ENCODE measurements at places on chromosomes 4 and X.
A peak's percentile ranks its signal among the peaks of the same experiment; 100 is the strongest.

DNA sequence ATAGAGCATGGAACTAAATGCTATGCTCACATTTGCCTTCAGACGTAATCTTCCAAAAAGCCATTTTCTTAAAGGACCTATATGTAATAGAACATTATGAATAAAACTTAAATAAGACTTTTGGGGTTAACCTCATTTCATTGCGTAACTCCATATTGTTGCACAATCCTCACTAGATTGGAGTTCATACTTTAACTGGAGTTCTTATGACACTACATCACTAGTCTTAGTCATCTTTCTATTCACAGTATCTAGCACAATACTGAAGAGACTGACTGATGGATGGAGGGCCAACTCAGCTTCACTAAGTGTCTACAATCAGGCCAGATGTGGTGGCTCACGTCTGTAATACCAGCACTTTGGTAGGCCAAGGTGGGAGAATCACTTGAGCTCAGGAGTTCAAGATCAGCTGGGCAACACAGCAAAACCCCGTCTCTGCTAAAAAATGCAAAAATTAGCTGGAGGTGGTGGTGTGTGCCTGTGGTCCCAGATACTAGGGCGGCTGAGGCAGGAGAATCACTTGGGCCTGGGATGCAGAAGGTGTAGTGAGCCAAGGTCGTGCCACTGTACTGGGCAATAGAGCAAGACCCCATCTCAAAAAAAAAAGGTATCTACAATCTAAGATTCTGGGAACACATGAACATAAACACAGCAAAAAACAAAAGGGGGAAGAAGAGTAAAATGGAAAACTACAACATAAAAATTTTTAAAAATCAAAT, 80.8 kb upstream of the MAB21L2 start:
- no peak for DNase-seq

GRCh38 chrX:110161361-110161686, 156.6 kb downstream of the AMMECR1 start:
- DNase-seq = no peak

DNA sequence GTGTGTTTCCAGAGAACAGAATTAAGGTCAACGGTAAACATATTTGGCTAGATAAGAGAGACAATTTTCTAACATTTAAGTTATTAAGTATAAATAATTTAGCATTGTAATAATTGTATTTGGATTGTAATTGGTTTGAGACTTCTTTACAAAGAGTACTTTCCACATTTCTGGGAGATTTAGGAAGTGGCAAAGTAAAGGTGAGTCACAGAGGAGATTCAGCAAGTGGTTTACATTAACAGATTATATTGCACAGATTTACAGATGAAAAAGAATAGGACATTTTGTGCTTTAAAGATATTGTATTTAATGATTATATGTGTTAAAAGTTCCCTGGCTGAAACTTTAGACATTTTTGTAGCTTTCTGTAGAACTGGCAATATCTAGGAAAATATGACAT, 584.4 kb upstream of the AADAT start:
- DNase-seq = no peak

DNA sequence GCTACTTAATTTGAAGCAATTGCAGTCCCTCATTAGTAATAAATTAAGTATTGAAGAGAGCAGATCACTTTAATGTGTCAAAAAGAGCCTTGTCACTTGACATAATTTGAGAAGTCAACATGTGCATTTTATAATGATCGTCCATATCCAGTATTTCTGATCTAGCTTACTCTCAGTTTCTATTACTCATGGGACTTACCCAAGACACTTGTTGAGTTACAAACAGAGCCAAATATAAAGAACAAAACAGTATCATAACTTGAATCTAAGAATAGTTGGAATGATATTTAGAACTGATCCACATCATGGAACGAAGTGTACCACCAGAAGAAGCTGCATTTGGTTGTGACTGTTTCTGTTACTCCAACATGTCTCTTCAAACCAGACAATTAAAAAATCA, 54.7 kb downstream of the SLITRK4 start:
- DNase-seq = no peak

GRCh38 chrX:97682991-97683840, 799.5 kb downstream of the RPA4 start:
- DNase-seq = no peak

DNA sequence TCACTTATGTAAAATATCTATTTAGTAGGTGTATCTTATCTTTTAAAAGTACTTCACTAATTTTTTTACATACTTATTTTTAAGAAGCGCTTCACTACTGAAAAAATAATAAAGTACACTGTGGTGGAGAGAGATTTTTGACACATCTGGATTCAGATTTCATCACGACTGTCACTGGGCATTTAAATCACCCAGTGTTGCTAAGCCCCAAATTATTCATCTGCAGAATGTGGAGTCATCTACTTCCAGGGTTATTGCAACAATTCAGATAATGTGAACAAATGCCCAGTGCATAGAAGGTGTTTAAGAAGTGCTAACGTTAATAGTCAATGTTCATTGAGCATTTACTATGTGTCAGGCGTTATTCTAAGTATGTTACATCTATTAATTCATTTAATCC, 41.8 kb downstream of the AASDH start:
- DNase-seq = no peak

DNA sequence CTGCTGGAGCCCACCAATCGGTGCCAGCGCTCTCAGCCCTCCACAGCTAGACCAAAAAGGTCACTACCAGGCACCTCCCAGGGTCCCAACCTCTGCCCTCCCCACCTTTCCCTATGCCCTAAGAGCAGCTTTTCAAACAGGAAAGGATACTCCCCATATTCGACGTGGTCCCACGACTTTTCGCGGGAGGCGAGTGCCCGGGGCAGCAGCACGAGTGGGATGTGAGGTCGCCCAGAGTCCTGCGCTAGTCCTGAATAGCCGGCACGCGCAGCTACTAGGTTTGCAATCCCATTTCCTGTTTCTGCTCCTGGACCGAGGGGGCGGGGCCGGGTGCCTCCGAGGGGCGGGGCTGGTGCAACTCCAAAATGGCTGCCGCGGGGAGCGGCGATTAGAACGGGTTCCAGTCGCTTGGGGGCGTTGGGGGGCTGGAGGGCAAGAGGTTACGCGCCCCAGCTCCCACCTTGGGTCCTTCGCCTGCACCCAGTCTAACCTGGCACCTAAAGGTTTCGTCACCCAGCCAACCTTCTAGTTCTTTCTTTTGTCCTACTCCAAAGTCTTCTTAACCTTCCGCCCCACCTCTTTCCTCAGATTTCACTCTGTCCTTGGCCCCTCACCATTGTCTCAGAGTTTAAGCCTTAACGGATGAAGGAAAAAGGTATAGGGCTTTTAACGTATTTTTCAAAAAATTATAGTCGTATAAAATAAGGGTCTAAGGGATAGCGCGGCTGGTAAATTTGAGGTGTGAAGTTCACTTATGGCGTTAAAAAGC, 85.0 kb upstream of the TENT5D start:
- peak; percentile 37 for DNase-seq

GRCh38 chr4:71607780-71608677, 175.8 kb downstream of the GC start:
- DNase-seq = no peak

DNA sequence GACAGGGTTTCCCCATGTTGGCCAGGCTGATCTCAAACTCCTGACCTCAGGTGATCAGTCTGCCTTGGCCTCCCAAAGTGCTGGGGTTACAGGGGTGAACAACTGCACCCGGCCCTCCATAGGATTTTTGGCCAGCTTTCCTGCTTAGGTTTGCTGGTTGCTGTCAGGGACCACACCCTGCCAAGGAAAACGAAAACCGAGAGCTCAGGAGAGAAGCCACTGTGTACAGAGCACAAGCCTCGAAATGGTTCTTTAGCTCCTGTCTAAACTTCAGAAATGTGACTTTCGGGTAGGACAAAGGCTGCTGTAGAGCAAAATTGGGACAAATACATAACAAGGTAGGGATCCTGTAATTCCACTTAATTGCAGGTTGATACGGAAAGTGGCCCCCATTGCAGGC, 146.3 kb upstream of the ATP6AP2 start:
- no peak for DNase-seq

- DNase-seq = no peak
These were observed 287.7 kb downstream of the CPXCR1 start for GRCh38 chrX:89034679-89035078.

GRCh38 chr4:88216395-88216794, 58.0 kb upstream of the ABCG2 start:
- no peak for DNase-seq

DNA sequence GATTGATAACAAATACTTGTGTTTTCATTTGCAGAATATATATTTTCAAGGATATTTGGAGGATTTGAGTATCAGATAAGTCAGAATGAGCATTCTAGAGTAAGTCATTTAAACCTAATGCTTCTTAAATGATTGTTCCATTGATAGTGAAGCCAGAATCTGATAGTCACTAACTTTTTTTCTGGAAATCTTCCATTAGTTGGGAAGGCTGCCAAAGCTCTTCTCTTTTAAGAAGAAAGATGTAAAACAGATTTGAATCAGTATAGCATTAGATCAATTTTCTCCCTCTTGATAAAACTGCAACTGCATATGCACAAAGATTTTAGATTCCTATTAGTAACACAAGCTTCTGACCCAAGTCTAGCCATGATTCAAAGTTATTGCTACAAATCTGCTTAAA, 256.7 kb downstream of the SPOCK3 start:
- DNase-seq = no peak

- no peak for DNase-seq
These were observed 136.6 kb downstream of the NEXMIF start for GRCh38 chrX:74788545-74789086.

DNA sequence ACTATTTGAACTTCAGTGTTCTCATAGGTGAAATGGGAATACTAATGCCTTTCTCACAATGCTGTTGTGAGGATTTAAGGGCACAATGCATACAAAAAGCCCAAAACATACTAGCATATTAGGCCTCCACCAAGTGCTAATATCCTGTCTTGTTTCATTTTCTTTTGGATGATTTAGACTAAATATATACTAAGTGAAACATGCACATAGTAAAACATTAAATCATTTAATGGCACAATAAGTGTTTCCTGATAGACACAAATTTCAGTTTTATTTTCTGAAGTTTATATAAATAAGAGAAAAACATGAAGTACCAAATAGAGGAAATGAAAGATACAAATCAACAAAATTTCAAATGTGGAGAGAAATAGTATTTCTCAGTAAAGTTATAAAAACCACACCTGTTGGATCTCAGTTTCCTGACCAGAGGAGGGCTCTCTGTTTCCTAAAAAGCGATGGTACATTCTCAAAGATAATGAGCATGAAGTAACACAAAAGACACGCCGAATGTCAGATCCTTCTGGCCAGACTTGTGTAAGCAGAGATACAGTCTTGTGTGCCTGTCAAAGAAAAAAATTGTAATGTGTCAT, 25.1 kb downstream of the DDX60 start:
- no peak for DNase-seq

DNA sequence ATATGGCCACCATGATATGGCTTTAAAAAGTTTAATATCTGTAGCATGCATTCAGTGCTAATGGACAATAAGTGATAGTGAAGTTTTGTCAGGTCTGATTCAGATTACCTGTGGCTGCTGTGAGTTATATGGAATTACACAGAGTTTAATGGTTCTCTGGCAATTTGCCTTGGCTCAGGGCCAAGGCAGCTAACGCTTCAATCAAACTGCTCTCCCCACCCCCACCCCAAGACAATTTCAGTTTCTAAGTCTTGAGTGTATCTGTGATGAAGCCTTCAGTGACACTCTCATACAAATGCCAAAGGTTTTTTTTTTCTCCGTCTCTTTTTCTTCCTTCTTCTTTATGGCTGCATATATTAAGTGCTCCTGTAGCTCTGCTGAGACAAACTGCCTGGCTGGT, 106.6 kb downstream of the SHROOM4 start:
- DNase-seq = peak; percentile 1

DNA sequence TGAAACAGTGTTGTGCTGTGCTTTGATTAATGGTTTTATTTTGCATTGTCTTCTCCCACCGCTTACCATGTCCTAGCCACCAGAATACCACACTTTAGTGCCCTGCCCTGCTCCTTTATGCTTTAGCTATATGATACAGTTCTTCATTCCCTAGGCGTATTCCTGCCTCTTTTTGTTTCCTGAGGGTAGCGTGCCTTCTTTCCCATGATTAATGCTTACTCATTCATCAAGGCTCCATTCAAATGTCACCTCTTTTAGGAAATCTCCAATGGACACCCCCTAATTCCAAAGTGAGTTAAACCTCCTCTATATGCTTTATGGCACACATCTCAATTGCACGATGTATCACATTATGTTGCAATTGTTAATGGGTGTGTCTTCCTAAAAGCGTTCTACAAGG, 46.3 kb downstream of the SPANXD start:
- DNase-seq = no peak

GRCh38 chrX:150730719-150731118, 37.5 kb downstream of the MTMR1 start:
- DNase-seq = no peak

DNA sequence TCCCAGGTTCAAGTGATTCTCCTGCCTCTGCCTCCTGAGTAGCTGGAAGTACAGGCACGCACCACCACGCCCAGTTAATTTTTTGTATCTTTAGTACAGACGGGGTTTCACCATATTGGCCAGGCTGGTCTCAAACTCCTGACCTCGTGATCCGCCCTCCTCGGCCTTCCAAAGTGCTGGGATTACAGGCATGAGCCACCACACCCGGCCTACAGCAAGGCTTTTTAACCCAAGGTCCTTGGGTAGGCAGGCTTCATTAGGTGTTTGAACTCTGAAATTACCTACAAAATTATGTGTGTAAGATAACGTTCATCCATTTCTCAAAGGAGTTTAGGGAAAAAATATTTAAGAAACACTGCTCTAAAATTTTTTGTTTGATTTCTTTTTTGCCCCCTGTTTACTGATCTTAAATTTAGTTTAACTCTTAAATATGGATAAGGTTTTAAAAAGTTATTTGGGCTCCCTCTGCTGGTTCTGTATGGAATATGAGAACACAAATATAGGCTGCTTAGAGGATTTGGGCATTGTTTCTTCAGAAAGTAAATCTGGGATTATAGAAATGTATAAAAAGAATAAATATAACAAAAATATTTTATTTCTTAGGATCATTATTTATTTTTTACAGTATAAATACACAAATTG, 92.8 kb downstream of the CBR4 start:
- peak; percentile 0 for DNase-seq

All from NCI-H1105 (cell line).